Uterus (tissue), 4 donors: ENCODE measurements at places on chromosomes 7 and 10. TPM values are rescaled to one million over a fixed set of nuclear protein-coding genes. Genes with fewer than 3 reads are reported as not detected.

GRCh38 chr10:12067336-12067735 lies 1.4 kb upstream of the DHTKD1 start:
- no peak for DNase-seq

DNA sequence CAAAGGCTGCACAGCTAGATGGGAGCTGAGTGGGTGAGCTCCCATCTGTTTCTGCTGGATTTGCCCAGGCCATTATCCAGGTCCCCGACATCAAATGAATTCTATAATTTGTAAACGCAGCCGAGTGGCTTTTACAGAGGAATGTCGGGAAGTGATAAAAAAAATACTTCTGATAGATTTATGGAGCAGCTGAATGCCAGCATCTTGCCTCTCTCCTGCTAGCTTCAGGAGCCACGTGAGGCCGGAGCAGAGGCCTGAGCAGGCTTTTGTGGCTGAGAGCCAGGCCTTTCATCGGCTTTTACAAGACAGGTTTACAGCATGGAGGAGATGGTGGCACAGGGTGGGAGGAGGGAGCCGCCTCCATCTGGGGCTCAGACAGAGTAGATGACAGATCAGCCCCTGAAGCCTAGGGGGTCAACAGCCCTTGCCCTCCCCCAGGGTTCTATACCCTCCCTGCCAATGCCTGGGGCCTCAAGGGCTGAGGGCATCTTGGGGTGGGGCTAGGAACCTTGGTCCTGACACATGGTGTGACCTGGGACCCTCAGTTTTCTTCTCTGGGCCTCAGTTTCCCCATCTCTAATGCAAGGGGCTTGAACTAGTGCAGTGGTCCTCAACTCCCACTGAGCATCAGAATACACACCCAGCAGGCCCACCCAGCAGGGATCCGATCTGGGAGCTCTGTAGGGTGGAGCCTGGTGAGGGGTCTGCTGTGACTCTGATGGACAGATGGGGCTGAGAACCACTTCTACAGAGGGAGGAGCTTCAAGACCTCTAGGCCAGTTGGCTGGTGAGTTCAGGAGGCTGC lies 44.2 kb upstream of the PCBD1 start:
- DNase-seq, result peak; percentile 68

GRCh38 chr10:4077804-4078203 lies 292.8 kb upstream of the KLF6 start:
- no peak for DNase-seq

GRCh38 chr7:70700055-70700940 lies 431.6 kb upstream of the GALNT17 start:
- no peak for DNase-seq

GRCh38 chr7:34227525-34227924 lies 322.2 kb downstream of the BMPER start:
- DNase-seq, result no peak

Gene C7orf57
- not detected for total RNA-seq

Gene CLCN1
- not detected for total RNA-seq

DNA sequence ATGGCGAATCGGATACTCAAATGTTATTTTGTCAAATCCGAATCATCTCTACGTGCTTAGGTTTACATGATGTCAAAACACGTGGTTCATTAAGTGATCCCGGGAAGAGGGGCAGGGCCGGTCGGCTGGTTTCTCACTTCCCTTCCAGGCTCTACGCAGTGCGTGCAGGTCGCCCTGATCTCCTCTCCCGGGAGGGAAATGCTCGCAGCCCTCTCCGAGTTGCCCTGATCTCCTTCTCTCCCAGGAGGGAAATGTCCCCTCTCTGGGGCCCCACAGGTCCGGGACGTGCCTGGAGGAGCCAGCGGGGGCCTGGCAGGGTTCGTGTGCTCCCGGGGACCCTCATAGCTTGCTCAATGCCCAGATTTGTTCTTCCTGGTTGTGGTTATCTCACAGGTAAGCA lies 202.7 kb downstream of the DNAJB6 start:
- DNase-seq, result no peak

- DNase-seq, result no peak
These were observed 116.5 kb upstream of the KCND2 start for GRCh38 chr7:120156476-120156875.

DNA sequence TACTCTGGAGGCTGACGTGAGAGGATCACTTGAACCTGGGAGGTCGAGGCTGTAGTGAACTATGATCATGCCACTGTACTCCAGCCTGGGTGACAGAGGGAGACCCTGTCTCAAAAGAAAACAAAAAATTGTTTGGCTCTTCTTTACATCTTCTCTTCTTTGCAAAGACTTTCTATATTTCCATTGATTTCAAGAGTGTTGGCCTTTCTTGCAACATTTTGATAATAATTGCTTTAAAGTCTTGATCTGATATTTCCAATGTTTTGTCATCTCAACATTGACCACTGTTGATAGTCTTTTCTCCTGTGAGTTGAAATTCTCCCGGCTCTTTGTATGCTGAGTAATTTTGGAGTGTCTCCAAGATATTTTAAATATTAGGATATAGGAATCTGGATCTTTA lies 17.8 kb upstream of the CLDN4 start:
- no peak for DNase-seq
